Activated T-cell treated with anti-CD3 and anti-CD28 coated beads, Interleukin-2, amount 50 U/mL, for 72 hours (primary cell): ENCODE measurements at places on chromosomes 13 and 19. TPM values are rescaled to one million over a fixed set of nuclear protein-coding genes. Genes with fewer than 3 reads are reported as not detected.

- DNase-seq: no peak
- H3K27me3 ChIP-seq: peaks cover 9% of the 10 kb centered on the region
- H3K4me3 ChIP-seq: no peak overlapping the region
- H3K4me1 ChIP-seq: no peaks in the 10 kb centered on the region
- H3K36me3 ChIP-seq: no peaks in the 10 kb centered on the region
These were observed 266.1 kb upstream of the TMTC4 start for GRCh38 chr13:100940658-100941057.

DNA sequence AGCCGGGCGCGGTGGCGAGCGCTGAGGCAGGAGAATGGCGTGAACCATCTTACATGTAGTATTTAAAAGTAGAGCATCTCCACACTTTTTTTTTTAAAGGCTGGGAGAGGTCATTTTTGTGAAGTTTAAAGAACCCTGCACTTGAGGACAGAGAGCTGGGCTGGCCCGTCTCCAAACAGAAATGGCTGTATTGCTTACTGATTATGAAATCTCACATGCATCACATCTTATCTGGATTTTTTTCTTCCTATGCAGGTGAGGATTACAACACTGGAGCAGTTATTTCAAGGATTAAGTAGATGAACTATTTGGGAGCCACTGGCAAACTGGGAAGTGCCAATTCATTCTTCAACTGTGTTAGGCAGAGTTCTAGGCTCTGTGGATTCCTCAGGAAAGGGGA is 59.5 kb downstream of the TEX26 start:
- DNase-seq: no peak
- H3K36me3 ChIP-seq: no peaks in the 10 kb centered on the region
- no peak overlapping the region for H3K4me3 ChIP-seq
- H3K27ac ChIP-seq: no peak overlapping the region

The CLC gene
- 1.7 TPM for total RNA-seq

The CILP2 gene
- 0.44 TPM for total RNA-seq

GRCh38 chr19:3047496-3048189 is 14.7 kb downstream of the TLE5 start:
- H3K4me1 ChIP-seq: peaks cover 13% of the 10 kb centered on the region
- peaks cover under 1% of the 10 kb centered on the region for H3K36me3 ChIP-seq
- DNase-seq: peak; percentile 66

The SYNGR4 gene
- total RNA-seq: 0.34 TPM

DNA sequence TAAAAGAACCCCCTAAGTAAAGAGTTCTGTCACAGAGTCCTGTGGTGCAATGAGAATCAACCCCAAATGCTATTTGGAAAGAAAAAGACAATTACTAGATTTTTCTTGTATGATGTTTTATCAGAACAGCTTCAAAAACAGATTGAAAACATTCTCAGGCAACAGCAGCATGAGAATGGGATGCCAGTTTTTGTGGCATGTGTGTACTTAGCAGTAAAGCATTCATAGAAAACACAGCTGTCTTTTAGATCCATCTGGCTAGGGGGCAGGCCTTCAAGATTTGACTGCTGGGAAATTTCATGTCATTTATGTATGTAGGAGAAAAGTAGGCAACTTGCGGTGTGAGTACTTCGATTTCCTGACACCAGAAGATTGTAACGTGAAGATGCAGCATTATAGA is 170.5 kb upstream of the HTR2A start:
- H3K27ac ChIP-seq: no peak overlapping the region
- no peak for DNase-seq
- H3K4me1 ChIP-seq: no peaks in the 10 kb centered on the region

The ATXN8OS gene
- not detected for total RNA-seq

DNA sequence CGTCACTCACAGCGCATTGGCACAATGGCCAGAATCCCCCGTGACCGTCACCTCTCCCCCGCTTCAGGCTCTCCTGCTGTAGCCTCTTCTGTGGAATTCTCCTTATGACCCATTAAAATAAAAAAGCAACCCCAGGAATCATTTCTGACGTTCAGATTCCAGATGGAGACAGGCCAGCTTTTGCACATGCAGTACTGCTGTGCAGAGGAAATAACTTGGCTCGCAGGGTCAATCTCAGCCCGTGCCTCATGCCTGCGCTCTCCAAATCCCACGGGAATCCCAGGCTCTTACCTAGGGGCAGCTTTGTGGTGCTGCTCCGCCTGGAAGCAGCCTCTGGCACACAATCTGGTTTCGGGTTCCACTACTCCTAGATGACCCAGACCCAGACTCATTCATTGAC is 32.7 kb upstream of the SOX1 start:
- peaks cover 3% of the 10 kb centered on the region for H3K27me3 ChIP-seq
- no peak overlapping the region for H3K4me3 ChIP-seq
- no peak overlapping the region for H3K27ac ChIP-seq
- H3K36me3 ChIP-seq: no peaks in the 10 kb centered on the region

The CCNA1 gene
- 0.19 TPM for total RNA-seq

GRCh38 chr19:13827656-13828055 is 32.4 kb downstream of the ZSWIM4 start:
- H3K4me1 ChIP-seq: peaks cover 6% of the 10 kb centered on the region
- H3K36me3 ChIP-seq: peaks cover 4% of the 10 kb centered on the region
- no peak overlapping the region for H3K4me3 ChIP-seq
- no peak overlapping the region for H3K27ac ChIP-seq

- no peak for DNase-seq
- H3K27ac ChIP-seq: no peak overlapping the region
- no peak overlapping the region for H3K4me3 ChIP-seq
These were observed 953.2 kb downstream of the SLITRK6 start for GRCh38 chr13:84845907-84846619.

The LDLR gene
- total RNA-seq: 23.3 TPM

The ZNF563 gene
- total RNA-seq: 13.1 TPM

DNA sequence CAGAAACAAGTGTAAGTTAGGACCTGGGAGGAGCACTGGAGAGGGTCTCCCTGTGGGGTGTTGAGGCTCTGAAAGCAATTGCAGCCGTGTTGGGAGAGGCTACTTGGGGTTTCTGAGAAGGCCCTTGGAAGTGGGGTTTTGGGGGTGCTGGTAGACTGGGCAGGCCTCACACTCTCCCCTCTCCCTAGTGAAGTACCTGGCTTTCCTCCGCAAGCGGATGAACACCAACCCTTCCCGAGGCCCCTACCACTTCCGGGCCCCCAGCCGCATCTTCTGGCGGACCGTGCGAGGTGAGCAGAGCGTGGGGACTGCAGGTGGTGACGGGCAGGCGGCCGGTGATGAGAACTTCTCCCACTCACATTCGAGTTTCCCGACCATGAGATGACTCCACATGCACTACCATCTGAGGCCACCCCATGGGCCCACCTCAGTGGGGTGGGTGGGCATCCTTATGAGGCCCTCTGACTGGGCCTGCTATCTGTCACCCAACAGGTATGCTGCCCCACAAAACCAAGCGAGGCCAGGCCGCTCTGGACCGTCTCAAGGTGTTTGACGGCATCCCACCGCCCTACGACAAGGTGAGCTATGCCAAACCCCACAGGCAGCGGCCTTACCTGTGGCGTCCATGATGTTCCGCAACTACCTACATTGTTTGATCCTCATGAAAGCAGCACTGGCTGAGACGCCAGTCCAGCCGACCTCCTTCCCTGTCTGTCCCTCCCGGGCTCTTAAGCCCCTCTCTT is 3.0 kb downstream of the RPL13A start:
- peak overlapping the region; percentile 96 for H3K4me3 ChIP-seq
- no peak for DNase-seq
- peaks cover 47% of the 10 kb centered on the region for H3K4me1 ChIP-seq
- peaks cover 50% of the 10 kb centered on the region for H3K36me3 ChIP-seq

DNA sequence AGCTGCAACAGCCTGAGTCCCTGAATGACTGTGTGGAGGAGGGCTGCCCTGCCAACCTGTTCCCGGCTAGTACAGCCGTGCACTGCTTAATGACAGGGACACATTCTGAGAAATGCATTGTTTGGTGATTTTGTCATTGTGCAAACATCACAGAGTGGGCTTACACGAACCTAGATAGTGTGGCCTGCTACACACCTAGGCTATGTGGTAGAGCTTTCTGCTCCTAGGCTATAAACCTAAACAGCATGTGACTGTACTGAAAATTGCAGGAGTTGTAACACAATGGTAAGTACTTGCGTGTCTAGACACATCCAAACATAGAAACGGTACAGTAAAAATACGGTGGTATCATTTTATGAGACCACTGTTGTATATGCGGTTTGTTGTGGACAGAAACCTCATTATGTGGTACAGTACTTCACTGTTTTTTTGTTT is 35.0 kb downstream of the VASP start:
- H3K36me3 ChIP-seq: peaks cover 3% of the 10 kb centered on the region
- DNase-seq: no peak
- no peak overlapping the region for H3K4me3 ChIP-seq
- H3K4me1 ChIP-seq: no peaks in the 10 kb centered on the region
- no peak overlapping the region for H3K27ac ChIP-seq

The TDRD12 gene
- total RNA-seq: 0.91 TPM

GRCh38 chr13:98004107-98004506 is 50.6 kb downstream of the IPO5 start:
- no peak for DNase-seq
- H3K27ac ChIP-seq: no peak overlapping the region
- H3K36me3 ChIP-seq: peaks cover 21% of the 10 kb centered on the region
- peaks cover 8% of the 10 kb centered on the region for H3K4me1 ChIP-seq

DNA sequence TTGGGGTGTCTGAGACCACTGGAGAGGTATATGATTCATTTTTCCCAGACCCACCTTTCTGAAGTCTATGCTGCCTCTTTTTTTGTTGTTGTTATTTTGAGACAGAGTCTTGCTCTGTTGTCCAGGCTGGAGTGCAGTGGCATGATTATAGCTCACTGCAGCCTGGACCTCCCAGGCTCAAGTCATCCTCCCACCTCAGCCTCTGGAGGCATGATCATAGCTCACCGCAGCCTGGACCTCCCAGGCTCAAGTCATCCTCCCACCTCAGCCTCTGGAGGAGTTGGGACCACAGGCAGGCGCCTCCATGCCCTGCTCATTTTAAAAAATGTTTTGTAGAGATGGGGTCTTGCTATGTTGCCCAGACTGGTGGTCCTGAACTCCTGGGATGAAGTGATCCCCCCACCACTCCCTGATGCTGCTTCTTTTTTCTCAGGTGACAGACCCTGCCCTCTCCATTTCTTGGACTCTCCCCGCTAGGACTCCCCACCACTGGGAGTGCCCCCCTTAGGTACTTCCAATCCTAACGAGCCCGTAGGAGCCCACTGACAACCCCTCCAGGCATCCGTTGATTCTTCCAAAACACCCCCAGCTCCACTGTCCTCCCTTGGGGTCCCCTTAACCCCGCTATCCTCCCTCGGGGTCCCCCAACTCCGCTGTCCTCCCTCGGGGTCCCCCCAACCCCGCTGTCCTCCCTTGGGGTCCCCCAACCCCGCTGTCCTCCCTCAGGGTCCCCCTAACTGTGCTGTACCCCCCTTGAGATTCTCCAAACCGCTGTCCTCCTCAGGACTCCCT is 45.4 kb downstream of the ARHGEF18 start:
- H3K36me3 ChIP-seq: peaks cover 3% of the 10 kb centered on the region
- no peaks in the 10 kb centered on the region for H3K27me3 ChIP-seq
- no peak for DNase-seq
- peak overlapping the region; percentile 92 for H3K4me3 ChIP-seq
- H3K27ac ChIP-seq: peak overlapping the region; percentile 71

The CGB8 gene
- total RNA-seq: not detected

The FXYD1 gene
- 2.0 TPM for total RNA-seq

The MZF1 gene
- 18.6 TPM for total RNA-seq

DNA sequence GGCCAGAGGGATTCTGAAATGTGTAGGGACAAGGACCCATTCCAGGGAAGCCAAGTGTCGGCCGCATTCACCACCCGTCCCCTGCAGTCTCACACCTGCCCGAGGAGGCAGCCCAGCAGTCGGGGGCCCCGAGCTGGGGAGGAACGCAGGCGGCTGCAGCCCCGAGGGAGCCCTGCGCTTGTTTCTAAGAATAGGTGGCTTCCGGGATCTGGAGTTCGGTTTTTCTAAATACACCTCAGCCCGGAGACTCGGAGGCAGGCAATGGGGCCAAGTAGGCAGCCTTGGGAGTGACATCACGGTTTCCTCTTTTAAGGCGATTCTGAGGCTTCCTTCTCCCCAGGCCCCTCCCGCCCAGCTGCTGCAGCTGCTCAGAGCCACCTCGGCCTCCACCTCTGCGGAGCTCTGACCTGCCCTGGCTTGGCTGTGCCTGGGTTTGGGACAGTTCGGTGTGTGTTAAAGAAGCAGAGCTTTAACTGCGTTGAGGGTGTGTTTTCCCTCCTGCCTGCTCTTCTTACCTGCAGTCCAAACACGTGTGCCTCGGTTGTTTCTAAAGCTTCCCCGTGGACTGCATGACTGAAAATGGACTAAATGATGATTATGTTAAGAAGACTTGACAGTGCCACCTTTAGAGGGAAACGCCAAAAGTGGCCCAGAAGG is 80.5 kb downstream of the COL4A2 start:
- no peaks in the 10 kb centered on the region for H3K4me1 ChIP-seq
- H3K4me3 ChIP-seq: no peak overlapping the region
- DNase-seq: no peak
- H3K27me3 ChIP-seq: peaks cover 40% of the 10 kb centered on the region
- H3K36me3 ChIP-seq: peaks cover 2% of the 10 kb centered on the region
- no peak overlapping the region for H3K27ac ChIP-seq

DNA sequence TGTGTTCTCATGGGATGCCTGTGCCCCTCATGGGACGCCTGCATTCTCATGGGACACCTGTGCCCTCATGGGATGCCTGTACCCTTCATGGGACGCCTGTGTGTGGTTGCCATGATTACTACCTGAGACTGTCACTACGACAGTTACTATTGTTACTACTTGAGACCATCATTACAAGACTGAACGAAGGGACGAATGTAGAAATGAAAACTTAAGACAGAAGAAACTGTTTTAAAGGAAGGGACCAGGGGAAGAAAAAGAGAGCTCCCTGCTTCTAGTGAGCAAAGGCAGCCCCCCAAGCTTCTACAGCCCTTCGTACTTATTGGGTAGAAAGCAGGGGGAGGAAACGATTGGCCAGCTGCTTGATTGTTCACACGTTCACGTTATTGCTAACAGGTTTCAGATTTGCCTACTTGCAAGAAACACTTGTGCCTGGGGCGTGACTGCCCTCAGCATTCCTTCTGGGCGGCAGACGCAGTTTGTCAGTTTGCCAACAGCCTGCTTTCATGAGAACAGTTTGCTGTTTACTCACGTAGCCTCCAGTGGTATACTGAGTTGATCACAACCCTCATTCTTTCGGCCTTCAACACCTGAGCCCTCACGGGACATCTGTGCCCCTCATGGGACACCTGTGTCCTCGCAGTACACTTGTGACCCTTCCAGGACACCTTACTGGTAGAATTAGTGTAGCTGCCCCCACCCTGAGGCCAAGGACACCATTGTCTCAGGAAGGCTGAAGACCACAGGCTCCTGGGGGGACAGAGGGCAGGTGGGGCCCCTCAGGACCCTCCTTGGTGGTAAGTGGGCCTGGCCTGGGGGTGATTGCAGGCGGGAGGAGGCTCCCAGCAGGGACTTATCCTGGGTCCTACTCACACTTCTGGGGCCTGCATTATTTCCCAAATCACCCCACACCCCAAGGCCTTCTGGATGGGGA is 2.5 kb upstream of the S1PR4 start:
- peaks cover 5% of the 10 kb centered on the region for H3K36me3 ChIP-seq
- peaks cover 17% of the 10 kb centered on the region for H3K4me1 ChIP-seq
- DNase-seq: no peak
- peak overlapping the region; percentile 68 for H3K27ac ChIP-seq

- no peaks in the 10 kb centered on the region for H3K4me1 ChIP-seq
- H3K27ac ChIP-seq: no peak overlapping the region
- H3K4me3 ChIP-seq: no peak overlapping the region
- H3K27me3 ChIP-seq: no peaks in the 10 kb centered on the region
These were observed 463.4 kb upstream of the MIR17HG start for GRCh38 chr13:90884066-90884465.

GRCh38 chr13:95117092-95117491 is 184.2 kb downstream of the ABCC4 start:
- no peaks in the 10 kb centered on the region for H3K27me3 ChIP-seq
- H3K4me1 ChIP-seq: peaks cover 6% of the 10 kb centered on the region
- H3K36me3 ChIP-seq: peaks cover 2% of the 10 kb centered on the region
- no peak overlapping the region for H3K27ac ChIP-seq
